Muscle of leg (tissue), 16 donors: ENCODE measurements at places on chromosomes 11 and 22. TPM values are rescaled to one million over a fixed set of nuclear protein-coding genes. Genes with fewer than 3 reads are reported as not detected.

Gene TMEM218
- total RNA-seq = 26.3 TPM

Gene SCN2B
- total RNA-seq = 4.2 TPM

Gene CHRM4
- total RNA-seq = not detected

Gene OVOL1
- not detected for total RNA-seq

- DNase-seq = no peak
Measured at GRCh38 chr22:46008291-46008690, 31.3 kb upstream of the WNT7B start.

GRCh38 chr11:2928605-2929530, at the start of gene PHLDA2:
TSS of gene PHLDA2 (minus strand) at chr11:2929420. CDS start at chr11:2929364, 56 bp downstream.
- DNase-seq = no peak

- no peak for DNase-seq
Measured at GRCh38 chr11:113065330-113065729, 104.1 kb downstream of the NCAM1 start.

GRCh38 chr22:33757041-33757801, 163.1 kb downstream of the LARGE1 start:
- peak; percentile 38 for DNase-seq

- peak; percentile 2 for DNase-seq
Measured at GRCh38 chr11:129115652-129116586, 76.2 kb downstream of the ARHGAP32 start.

- peak; percentile 56 for DNase-seq
Measured at GRCh38 chr11:120229451-120230424, 10.2 kb upstream of the POU2F3 start.
